Erythroblast (primary cell): ENCODE measurements at places on chromosomes 1 and 21.
A peak's percentile ranks its signal among the peaks of the same experiment; 100 is the strongest.

DNA sequence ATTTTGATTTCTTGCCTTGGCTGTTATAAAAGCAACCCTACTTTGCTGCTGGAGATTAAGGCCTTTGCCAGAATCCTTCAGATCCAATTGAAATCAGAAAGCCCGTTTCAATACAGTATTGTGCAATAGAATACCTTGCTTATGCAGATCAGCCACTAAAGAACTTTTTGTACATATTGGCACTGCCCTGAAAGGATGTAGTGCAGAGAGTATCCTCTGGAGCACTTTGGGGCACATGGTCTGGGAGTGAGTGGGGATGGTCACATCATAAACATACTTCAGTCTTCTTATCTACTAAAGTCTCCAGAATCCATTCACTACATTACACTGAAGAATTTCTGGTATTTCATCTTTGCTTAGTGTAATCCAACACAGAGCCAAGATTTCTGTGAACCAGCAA lies 189.0 kb downstream of the CENPF start:
- DNase-seq, result no peak

GRCh38 chr1:91005285-91005684 lies 16.6 kb downstream of the ZNF644 start:
- DNase-seq, result no peak

DNA sequence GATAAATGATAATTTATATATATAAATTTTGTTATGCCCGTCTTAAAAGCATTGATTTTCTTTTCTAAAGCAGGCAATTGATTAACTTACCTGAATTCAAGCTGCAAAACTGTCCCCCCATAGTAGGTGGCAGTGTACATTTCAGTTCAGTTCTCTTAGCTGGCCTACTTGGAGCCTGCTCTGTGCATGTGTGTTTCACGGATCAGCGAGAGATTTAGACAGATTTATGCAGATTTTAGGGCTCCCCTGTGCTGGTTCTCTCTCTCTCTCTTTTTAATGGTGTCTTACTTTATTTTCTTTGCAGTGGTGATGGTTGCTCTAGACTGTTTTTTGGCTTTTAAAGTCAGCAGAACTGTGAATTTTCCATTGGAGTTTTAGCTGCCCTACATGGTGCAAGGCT lies 30.7 kb downstream of the CLIC4 start:
- DNase-seq, result no peak

- DNase-seq, result no peak
Observed at GRCh38 chr21:27298465-27298864, 331.6 kb upstream of the ADAMTS5 start.

DNA sequence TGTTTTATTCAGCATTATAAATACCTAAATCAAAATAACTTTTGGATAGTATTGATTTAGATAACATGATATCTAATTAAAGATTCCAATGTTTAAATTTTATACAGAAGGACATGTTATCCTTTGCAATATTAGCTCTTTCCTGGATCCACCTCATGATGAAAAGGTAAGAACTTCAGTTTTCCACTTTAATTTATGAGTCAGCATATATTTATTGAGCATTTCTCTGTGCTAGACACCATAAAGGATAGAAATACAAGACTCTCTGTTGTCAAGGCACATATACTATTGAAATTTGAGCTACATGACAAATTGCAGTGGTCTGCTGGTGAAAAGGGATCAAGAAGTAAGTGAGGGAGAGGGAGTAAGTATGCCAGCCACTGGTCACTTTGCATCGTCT lies 68.1 kb upstream of the EXO1 start:
- no peak for DNase-seq

GRCh38 chr1:46026531-46026930 lies 105.9 kb downstream of the PIK3R3 start:
- DNase-seq, result no peak

- DNase-seq, result no peak
Observed at GRCh38 chr1:23505851-23506250, 21.9 kb upstream of the ASAP3 start.

DNA sequence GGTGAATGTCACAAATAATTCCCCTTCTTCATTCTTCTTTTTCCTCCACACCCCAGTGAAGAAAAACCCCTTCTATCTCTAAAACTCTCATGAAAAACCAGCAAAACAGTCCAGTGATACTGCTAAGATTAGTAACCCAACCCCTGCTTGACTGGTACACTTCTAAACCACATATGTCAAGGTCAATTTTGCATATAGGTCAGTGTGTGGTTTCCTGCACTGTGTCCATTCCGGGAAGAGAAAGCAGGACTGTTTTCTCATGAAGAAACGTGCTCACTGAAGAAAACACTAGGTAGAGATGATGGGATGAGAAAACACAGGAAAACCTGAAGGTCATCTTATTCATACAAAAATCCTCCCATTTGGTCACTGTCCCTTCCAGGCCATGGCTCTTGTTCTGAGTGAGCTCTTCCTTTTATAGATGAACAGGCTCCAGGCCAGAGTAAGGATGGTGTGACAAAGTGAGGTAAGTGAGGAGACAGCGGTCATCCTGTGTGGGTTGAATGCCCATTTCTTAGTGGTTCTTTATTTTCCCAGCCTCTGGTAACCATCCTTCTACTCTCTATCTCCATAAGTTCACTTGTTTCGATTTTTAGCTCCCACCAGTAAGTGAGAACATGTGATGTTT lies 122.7 kb downstream of the FASLG start:
- no peak for DNase-seq

GRCh38 chr1:15345705-15346345 lies 63.9 kb upstream of the EFHD2 start:
- DNase-seq, result peak; percentile 10

- no peak for DNase-seq
Observed at GRCh38 chr1:96329121-96329520, 392.5 kb upstream of the PTBP2 start.

DNA sequence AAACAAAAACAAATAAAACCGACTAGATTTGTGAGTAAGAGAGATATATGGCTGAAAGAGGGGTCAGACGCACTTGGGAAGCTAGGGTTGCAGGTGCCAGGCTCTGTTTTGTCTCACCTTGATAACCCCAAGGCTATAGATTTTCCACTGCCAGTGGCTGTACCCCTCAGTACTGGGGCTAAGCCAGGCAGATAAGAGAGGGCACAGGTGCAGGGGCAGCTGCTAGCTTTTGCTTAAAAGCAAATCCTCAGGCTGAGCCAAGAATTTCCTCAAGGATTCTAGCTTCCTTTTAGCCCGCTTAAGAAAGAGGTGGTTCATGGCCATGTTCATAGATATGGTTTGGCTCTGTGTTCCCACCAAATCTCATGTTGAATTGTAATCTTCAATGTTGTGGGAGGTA lies 57.9 kb downstream of the OVGP1 start:
- no peak for DNase-seq

- DNase-seq, result no peak
Observed at GRCh38 chr1:64938991-64939390, 27.4 kb downstream of the JAK1 start.

DNA sequence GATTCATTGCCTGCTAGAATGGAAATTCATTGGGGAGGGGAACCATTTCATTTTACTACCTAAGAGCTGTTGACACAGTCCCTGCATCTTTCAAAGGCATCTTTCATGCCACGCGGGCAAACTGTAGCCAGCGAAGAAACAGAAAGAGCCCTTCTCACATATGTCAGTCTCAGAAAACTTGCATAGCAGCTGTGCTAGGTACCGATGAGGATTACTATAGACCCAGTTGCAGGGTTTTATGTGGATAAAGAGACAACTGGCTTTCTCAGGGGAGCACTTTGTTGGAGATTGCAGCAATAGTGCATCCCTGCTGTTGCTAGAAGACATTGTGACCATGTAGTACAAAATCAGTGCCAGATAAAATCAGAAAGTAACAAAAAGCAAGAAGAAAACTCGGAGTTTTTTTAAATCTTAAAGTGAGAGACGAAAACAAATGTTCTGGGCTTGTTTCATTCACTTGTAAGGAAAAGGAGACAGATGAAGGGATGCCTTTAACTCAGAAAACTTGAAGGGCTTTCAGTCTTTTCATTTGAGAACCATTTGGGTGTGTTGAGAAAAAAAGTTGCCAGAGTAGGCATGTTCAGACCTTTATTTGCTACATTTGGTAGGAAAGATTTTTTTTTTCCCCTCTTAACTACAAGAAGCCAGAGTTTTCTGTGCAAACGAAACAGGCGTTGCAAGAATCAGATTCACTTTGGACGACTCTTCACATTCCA lies 804.1 kb downstream of the USP25 start:
- no peak for DNase-seq

- peak; percentile 54 for DNase-seq
Observed at GRCh38 chr1:88647249-88647645, 36.8 kb upstream of the PKN2 start.

GRCh38 chr1:184788970-184789369 lies 34.3 kb upstream of the EDEM3 start:
- no peak for DNase-seq

GRCh38 chr21:25323356-25323949 lies 283.8 kb downstream of the MRPL39 start:
- no peak for DNase-seq

DNA sequence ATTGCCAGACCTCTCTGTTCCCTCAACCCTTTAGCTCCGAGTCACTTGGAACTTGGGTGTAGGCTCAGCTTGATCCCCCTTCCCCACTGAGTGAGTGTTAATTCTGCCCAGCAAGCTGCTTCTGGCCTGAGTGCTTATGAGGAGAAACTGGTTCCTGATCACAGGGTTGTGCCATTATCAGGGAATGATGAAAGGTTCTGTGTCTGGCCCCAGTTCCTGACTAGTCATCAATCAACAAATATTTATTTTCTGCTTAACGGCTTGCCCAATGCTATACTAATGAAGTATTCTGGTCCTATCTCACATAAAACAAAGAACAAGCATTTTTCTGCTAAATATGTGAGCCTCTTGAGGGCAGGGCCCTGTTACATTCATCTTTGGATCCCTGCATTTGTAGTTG lies 20.8 kb downstream of the CC2D1B start:
- no peak for DNase-seq

GRCh38 chr21:32338209-32338921 lies 39.7 kb downstream of the MRAP start:
- no peak for DNase-seq

- no peak for DNase-seq
Observed at GRCh38 chr1:107004421-107004820, 52.1 kb upstream of the PRMT6 start.

DNA sequence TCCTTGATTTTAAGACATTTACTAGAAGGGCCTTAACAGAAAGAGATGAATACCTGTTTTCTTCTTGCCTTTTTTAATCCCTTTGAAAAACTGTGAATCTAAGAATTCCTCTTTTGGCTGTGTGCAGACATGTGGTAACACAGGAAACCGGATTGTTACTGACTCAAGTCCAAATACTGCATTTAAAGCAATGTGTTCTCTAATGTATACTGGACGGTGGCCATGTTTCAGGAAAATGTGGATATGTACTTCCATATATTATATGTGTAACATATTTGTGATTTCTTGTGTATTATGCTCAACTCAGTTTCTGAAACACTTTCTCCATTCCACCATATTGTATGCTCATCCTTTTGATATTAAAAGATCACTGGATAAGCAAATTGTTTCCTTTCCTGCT lies 185.1 kb downstream of the LRRC7 start:
- DNase-seq, result no peak

DNA sequence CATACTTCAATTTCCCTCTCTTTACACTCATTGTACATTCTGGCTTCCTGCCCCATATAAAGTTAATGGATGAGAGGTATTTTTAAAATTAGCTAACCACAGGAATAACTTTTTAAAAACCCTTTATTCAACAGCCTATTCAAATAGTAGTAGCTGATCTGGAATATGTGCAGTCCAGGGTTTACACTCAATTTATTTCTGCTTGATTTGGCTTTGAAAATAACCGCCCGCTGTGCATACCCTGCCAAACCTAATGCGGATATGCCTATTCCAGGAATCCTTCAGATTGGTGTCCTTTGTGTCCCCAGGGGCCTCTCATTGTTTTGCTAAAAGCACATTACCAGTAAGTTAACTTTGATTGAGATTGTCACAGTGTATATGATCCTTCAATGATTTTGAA lies 1686.2 kb downstream of the PLA2G4A start:
- no peak for DNase-seq

- DNase-seq, result no peak
Observed at GRCh38 chr1:173206816-173207568, at the start of gene TNFSF4. TSS of gene TNFSF4 (minus strand) at chr1:173207331. CDS start at chr1:173207176, 155 bp downstream.

DNA sequence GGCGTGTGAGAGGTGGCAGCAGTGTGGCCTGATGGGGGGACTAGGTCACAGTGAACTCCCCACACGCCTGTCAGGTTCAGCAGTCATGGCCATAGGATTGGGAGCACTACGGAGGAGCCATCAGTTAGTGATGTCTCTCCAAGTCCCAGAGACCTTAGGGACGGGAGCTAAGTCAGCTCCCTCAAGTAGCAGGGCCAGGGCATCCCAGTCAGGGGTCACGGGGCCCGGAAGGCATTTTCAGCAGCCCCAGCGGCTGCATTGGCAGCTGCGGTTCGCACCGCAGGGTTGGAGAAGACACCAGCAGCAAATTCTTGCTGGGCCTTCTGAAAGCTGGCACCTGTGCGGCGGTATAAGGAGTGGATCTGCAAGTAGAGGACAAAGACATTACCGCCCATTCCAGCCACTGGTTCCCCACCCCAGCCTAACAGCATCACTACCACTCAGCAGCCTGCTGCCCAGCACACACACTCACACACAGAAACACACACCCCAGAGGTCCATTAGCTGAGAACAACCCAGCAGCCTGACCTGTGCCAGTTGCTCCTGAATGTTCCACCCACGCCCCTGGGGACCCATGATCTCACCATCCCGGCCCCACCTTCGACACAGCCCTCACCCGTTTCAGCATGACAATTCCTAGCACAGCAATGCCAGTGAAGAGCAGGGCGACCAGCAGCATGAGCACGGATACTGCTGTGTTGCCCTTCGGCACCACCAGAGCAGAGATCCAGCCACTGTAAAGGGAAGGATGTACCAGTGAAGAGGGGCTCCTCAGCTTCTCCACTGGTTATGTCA lies 972 bp upstream of the ENTREP3 start:
- DNase-seq, result no peak

- peak; percentile 71 for DNase-seq
Observed at GRCh38 chr1:233668725-233669294, 54.9 kb downstream of the KCNK1 start.

- no peak for DNase-seq
Observed at GRCh38 chr1:231927431-231927830, 300.8 kb downstream of the DISC1 start.

GRCh38 chr1:85577419-85578320 lies 2.9 kb upstream of the CCN1 start:
- peak; percentile 12 for DNase-seq

DNA sequence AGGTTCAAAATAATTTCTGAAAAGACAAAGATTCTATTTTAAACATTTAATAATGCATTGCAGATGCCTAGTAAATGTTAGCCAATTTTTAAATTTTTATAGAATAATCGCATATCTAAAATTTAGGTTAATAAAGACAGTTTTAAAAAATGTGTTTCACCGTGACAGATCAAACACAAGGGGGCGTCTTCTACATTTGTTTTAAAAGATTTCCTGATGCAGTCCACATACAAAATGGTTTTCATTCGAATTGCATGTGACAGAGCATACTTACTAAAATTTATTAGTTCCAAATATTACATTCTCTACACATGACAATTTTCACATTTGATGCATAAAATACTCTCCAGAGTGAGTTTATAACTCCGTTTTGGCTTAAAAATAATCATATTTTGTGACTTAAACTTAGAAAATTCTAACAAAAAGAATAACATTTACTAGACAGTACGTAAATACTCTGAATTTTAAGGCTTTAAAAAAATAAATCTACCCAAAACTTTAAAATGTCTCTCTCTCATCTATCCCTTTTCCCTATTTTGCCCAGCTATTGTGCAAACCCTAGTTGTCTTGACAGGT lies 75.5 kb downstream of the ADAMTS1 start:
- no peak for DNase-seq
